ENCODE measurements at places on chromosomes 3 and 15. TPM values are rescaled to one million over a fixed set of nuclear protein-coding genes. Genes with fewer than 3 reads are reported as not detected.
A peak's percentile ranks its signal among the peaks of the same experiment; 100 is the strongest.

DNA sequence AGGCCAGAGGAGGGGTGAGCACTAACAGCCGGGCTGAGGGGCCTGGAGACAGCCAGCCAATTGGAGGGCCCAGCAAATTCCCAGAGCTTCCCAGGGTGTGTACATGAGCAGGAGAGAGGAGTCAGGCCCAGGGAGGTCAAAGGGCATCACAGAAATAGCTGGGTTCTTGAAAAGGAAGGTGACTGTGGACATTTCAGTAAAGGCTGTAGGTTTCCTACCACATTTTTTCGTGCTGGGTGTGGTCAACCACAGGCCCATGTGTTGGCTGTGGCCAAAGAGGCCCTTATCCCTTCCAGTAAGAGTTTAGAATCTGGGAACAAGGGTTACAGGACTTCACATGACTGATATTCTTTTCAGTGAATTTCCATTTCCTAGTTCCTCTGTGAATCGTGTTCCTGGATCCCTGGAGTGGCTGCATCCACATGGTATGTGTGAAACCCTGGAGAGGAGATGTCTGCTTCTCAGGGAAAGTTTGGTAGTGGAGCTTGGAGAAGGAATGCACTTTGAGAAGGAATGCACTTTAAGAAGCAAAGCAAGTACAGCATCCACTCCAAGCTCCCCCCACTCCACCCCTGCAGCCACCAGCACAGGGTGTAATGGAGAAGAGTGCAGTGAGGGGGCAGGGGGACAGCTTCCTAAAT lies 73.2 kb upstream of the HEG1 start:
- no peaks in the 10 kb centered on the region for H3K27me3 ChIP-seq
- DNase-seq: peak; percentile 27
- H3K36me3 ChIP-seq: no peaks in the 10 kb centered on the region
- peaks cover 10% of the 10 kb centered on the region for H3K4me1 ChIP-seq
- no peak overlapping the region for H3K4me3 ChIP-seq

GRCh38 chr3:60399861-60400845 lies 851.1 kb downstream of the FHIT start:
- no peak overlapping the region for H3K27ac ChIP-seq
- peaks cover 9% of the 10 kb centered on the region for H3K4me1 ChIP-seq
- no peak overlapping the region for H3K4me3 ChIP-seq
- H3K27me3 ChIP-seq: no peaks in the 10 kb centered on the region
- H3K36me3 ChIP-seq: no peaks in the 10 kb centered on the region

- H3K4me3 ChIP-seq: peak overlapping the region; percentile 1
- H3K27me3 ChIP-seq: no peaks in the 10 kb centered on the region
- peaks cover 65% of the 10 kb centered on the region for H3K36me3 ChIP-seq
- H3K4me1 ChIP-seq: peaks cover 61% of the 10 kb centered on the region
Observed at GRCh38 chr3:10198761-10199649, 34.3 kb downstream of the IRAK2 start.

DNA sequence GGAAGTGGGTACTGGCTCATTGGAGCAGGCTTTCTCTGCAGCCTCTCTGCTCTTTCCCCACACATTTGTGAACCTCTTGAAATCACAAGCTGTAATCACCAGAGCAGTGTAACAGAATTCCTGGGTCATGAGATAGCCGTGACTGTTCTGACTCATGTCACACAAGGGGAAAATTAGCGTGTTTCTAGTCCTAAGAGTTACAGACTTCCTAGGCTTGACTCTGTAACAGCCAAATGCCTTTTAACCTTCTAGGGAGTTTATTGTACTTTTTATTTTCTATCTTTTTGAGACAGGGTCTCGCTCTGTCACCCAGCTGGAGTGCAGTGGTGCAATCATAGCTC lies 54.7 kb upstream of the TRAK1 start:
- peaks cover 6% of the 10 kb centered on the region for H3K36me3 ChIP-seq
- peaks cover 36% of the 10 kb centered on the region for H3K4me1 ChIP-seq
- H3K27ac ChIP-seq: peak overlapping the region; percentile 57
- H3K4me3 ChIP-seq: peak overlapping the region; percentile 20

- H3K4me1 ChIP-seq: no peaks in the 10 kb centered on the region
- DNase-seq: no peak
- H3K36me3 ChIP-seq: no peaks in the 10 kb centered on the region
- no peaks in the 10 kb centered on the region for H3K27me3 ChIP-seq
Observed at GRCh38 chr15:36877294-36877693, 223.1 kb downstream of the MEIS2 start.

DNA sequence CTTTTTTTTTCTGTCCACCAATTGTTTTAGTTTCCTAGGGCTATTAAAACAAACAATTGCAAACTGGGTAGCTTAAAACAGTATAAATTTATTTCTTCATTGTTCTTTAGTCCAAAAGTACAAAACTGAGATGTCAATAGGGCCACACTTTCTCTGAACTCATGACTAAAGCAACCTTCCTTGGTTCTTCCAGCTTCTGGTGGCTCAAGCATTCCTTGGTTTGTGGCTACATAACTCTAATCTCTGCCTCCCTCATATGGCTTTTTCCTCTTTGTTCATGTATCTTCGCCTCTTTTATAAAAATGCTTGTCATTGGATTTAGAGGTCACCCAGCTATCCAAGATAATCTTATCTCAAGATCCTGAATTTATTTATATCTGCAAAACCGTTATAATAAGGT lies 914.5 kb upstream of the EPHA6 start:
- no peak overlapping the region for H3K4me3 ChIP-seq
- no peaks in the 10 kb centered on the region for H3K4me1 ChIP-seq
- H3K36me3 ChIP-seq: no peaks in the 10 kb centered on the region
- no peak for DNase-seq
- no peak overlapping the region for H3K27ac ChIP-seq

DNA sequence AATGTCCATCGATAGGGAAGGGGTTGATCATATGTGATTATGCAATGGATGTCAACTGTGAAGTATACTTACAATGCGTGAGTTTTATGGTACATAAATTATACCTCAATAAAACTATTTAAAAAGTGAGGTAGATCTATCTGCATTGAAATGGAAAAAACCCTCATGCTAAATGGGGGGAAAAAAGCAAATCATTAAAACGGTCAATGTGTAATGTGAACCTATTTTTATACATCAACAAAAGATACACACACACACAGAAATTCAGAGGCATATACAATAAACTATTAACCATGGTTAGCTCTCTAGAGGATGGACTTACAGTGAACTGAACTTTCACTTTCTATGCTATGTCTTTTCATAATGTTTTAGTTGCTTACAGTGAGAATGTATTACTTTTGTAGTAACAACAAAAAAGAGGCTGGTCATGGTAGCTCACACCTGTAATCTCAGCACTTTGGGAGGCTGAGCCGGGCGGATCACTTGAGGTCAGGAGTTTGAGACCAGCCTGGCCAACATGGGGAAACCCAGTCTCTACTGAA lies 23.1 kb downstream of the STIMATE start:
- no peaks in the 10 kb centered on the region for H3K27me3 ChIP-seq
- no peak overlapping the region for H3K27ac ChIP-seq
- H3K4me3 ChIP-seq: no peak overlapping the region
- H3K4me1 ChIP-seq: no peaks in the 10 kb centered on the region
- peaks cover 6% of the 10 kb centered on the region for H3K36me3 ChIP-seq
- DNase-seq: no peak

DNA sequence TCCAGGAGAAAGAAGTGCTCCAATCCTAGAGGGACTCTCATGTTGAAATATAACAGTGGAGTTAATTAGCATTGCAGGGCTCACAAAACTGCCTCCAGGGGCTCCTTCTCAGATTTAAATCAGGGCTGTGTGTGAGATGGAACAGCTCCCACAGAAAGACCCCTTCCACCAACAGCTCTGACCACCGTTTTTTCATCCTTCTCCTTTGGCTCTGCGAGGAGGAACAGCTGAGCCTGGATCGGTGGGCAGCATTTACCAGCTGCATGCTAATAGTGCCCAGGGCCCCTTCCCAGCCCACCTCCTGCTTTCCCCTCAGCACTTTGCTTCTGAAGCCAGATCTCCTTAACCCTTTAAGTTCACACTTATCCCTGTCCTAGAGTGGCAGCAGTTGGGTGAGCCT lies 119.2 kb upstream of the UBE2E1 start:
- H3K27me3 ChIP-seq: no peaks in the 10 kb centered on the region
- DNase-seq: no peak
- H3K36me3 ChIP-seq: no peaks in the 10 kb centered on the region
- H3K4me3 ChIP-seq: no peak overlapping the region
- H3K4me1 ChIP-seq: peaks cover 19% of the 10 kb centered on the region
- no peak overlapping the region for H3K27ac ChIP-seq

DNA sequence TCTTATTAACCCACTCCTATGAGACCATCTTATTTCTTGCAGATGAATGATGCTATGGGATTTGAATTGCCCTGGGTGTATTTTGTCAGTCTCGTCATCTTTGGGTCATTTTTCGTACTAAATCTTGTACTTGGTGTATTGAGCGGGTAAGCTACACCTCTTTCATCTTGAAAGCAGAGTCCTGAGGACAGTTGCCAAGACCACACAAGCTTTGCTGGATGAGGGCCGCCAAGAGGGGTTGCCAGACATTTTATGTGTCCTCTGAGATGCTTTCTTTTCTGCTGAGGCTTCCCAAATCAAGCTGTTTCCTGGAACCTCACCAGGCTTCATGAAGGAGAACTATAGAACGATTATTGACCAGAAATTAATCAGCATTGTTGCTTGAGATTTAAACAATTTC lies 173.2 kb downstream of the CHDH start:
- H3K36me3 ChIP-seq: no peaks in the 10 kb centered on the region
- no peak for DNase-seq
- H3K27ac ChIP-seq: no peak overlapping the region
- H3K4me1 ChIP-seq: no peaks in the 10 kb centered on the region

DNA sequence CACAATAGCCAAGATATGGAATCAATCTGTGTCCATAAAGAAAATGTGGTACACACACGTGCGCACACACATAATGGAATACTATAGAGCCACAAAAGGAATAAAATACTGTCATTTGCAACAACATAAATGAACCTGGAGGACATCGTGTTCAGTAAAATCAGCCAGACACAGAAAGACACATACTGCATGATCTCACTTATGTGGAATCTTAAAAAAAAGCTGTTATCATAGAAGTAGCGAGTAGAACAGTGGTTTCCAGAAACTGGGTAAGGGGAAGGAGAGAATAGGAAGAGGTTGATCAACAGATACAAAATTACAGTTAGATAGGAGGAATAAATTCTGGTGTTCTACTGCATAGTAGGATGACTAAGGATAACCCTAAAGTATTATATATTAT lies 11.1 kb downstream of the ATOSA start:
- no peak for DNase-seq
- H3K27ac ChIP-seq: no peak overlapping the region
- H3K36me3 ChIP-seq: no peaks in the 10 kb centered on the region
- no peaks in the 10 kb centered on the region for H3K27me3 ChIP-seq
- H3K4me1 ChIP-seq: no peaks in the 10 kb centered on the region

GRCh38 chr3:38740537-38740936 lies 75.5 kb downstream of the SCN10A start:
- H3K27me3 ChIP-seq: peaks cover 72% of the 10 kb centered on the region
- no peaks in the 10 kb centered on the region for H3K36me3 ChIP-seq
- DNase-seq: no peak
- H3K4me1 ChIP-seq: no peaks in the 10 kb centered on the region
- H3K27ac ChIP-seq: no peak overlapping the region

DNA sequence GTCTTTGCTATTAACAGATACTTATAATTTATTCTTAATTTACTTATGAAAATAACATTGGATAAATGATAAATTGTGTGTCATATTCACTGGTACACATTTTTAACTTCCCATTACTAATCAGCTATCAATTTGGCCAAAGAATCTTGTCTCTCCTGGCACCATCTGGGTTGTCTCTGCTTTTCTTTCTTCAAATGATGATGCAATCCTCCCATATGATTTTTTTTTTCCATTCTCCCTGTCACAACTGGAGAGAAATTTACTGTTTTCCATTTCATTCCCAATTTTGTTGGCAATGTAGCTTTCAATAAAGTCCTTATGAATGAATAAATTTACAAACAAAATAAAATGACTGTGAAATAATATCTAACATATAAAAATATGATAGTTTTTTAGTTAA lies 743.7 kb upstream of the EPHA6 start:
- peaks cover under 1% of the 10 kb centered on the region for H3K4me1 ChIP-seq
- no peaks in the 10 kb centered on the region for H3K36me3 ChIP-seq
- no peak overlapping the region for H3K4me3 ChIP-seq
- H3K27ac ChIP-seq: no peak overlapping the region
- no peaks in the 10 kb centered on the region for H3K27me3 ChIP-seq

DNA sequence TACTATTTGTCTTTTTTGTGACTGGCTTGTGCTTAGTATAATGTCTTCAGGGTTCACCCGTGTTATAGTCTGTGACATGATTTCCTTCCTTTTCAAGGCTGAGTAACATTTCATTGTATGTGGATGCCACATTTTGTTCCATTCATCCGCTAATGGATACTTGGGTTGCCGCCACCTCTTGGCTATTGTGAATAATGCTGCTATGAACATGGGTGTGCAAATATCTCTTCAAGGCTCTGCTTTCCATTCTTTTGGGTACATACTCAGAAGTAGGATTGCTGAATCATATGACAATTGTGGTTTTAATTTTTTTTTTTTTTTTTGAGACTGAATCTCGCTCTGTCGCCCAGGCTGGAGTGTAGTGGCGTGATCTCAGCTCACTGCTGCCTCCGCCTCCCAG lies 15.4 kb downstream of the CRTC3 start:
- H3K27ac ChIP-seq: no peak overlapping the region
- H3K36me3 ChIP-seq: no peaks in the 10 kb centered on the region
- H3K27me3 ChIP-seq: no peaks in the 10 kb centered on the region
- no peaks in the 10 kb centered on the region for H3K4me1 ChIP-seq

DNA sequence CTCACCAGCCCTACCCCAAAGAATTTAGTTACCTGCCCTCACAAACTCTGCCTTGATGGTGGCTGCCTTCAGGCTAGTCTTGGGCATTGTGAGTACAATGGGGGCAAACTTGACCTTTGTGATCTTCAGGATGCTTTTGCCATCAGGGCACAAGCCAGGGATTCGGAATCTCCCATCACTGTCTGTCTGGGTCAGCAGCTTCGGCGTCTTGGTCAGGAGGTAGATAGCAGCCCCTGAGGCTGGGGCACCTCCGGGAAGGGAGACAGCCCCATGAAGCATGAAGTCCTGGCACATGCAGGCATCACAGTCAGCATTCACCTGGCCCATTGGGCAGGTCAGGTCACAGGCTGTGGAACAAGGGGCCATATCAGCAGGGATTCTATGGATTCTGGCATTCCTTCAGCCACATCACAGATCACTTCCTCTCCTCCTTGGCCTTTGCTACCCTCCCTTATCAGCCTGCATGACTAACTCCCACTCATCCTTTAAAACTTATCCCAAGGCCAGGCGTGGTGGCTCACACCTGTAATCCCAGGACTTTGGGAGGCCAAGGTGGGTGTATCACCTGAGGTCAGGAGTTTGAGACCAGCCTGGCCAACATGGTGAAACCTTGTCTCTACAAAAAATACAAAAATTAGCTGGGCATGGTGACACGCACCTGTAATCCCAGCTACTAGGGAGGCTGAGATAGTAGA lies 6.9 kb downstream of the CILP start:
- peaks cover 65% of the 10 kb centered on the region for H3K27me3 ChIP-seq
- no peak overlapping the region for H3K27ac ChIP-seq
- H3K4me3 ChIP-seq: no peak overlapping the region

Gene OCA2
- total RNA-seq: not detected

Gene GREM1
- not detected for total RNA-seq

Gene CSTA
- total RNA-seq: not detected

Gene LRTM1
- not detected for total RNA-seq

Gene TGFBR2
- total RNA-seq: 105 TPM

Gene TM4SF18
- not detected for total RNA-seq

Gene CHL1
- total RNA-seq: 1.0 TPM

Gene SPTSSB
- 8.1 TPM for total RNA-seq
